ENCODE measurements at places on chromosomes 7 and 10.

DNA sequence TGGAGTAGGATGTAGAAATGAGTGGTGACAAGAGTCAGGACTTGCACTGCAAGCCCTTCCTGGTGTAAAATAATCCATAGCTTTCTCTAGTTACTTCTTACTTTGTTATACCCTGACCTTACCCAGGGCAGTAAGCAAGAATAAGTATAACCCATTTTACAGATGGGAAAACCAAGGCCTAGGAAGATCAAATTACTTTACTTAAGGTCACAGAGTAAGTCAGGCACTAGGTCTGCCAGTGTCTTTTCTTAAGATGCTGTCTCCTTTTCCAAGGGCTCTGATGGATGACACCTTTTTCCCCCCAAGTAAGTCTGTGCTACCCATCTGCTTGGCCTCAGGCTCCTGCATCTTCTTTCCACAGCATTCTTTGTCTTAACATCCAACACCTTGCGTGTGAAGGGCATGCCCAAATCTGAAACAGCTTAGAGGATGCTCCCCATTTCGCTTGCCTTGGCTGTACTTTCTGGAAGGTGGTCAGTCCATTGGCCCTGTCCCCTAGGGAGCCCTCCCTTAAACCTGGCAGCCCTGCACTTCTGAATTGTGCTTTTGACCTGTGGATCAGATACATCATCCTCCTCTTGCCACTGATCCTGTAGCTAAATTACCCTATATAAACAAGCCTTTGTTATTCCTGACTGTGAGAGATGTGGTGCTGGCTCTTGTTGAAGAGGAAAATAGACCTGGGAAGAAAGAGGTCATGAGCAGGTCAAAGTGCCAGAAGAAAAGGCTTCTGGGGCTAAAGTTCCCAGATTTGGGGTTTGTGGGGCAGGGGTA is 168.6 kb downstream of the LRMDA start:
- no peak for DNase-seq

GRCh38 chr10:63206997-63207811 is 74.1 kb downstream of the NRBF2 start:
- no peak for DNase-seq

DNA sequence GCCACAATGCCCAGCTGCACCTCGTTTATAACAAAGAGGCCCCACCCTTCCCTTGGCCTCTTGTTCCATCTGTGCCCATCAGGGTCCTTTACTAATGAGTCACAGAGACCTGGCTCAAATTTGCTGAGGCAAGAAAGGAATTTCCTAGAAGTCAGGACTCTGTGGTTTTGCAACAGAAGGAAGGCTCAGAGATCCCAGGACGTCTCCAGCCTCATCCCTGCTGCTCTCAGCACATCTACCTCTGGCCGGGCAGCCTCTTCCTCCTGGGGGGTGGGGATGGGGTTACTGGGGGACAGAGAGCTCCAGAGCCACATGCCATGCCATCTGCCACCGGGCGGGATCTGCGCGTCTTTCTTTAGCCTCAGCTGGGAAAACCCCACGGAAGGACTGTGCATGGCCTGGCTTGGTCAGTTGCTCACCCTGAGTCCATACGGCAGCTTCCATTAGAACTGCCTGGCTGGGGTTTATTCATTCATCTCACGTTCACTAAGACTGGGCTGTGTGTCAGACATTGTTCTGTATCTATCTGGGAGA is 41.9 kb upstream of the PSMG3 start:
- no peak for DNase-seq

DNA sequence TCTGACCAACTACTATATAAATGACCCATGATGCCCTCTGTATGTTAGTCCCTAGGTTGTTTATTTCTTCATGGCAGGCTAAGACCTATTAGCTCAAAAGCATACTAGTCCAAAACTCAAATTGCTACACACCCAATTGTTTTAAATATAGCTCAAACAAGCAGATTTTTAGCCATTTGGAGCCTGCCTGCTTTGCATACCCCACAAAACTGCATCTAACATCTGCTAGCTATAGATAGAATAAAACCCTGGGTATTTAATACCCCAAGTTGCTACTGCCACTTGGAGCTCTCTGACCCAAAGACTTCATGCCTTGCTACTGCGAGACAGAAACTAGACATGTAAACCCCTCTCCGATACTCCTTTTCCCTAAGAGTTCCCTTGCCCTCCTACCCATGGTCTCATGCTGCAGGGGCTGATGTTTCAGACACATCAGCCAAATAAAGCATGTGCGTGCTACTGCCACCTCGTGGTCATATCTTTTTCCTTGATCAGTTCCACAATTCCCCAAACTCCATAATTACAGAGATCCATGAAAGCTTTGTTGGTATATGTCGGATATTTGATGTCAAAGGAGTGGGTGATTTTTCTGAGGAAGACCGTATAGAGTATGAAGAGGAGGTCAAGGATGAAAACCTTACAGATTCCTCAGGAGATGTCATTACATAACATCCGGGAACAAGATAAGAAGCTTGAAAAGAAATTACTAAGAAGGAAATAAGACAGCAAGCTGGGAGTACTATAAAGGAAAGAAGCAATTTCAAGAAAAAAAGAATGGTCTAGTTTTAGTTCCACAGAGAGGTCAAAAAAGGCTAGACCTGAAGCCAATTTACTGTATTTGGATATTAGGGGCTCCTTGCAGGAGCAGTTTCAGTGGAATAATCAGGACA is 386.6 kb downstream of the SH2D4B start:
- peak; percentile 23 for DNase-seq

All from stimulated activated naive CD8-positive, alpha-beta T cell treated with anti-CD3 and anti-CD28 coated beads, Interleukin-15, Interleukin-2, amounts not matched to agents 100 U/mL and 50 U/mL, for 24 hours (primary cell).